ENCODE measurements at places on chromosomes 7 and 10. TPM values are rescaled to one million over a fixed set of nuclear protein-coding genes. Genes with fewer than 3 reads are reported as not detected.

The ZNF488 gene
- 2.6 TPM for total RNA-seq

The FAM25G gene
- not detected for total RNA-seq

DNA sequence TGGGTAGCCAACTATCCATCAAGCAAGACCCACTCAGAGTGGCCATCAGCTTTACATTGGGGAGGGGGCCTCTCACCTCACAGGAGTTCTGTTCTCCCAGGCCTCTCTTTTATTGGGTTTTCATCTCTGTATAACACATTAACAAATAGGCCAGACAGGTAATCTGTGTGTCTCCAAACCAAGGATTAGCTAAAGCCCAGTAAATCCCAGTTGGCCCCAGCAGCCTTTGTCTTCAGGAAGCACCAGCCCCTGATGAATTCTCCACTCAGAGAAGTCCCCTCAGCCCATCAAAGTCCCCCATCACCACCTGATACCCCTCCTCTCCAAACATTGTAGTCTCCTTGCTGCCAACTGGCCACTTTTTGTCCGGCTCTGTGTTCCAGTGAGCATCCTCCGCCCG, 16.9 kb upstream of the SLF2 start:
- no peak for DNase-seq

GRCh38 chr10:58026036-58026435, 241.7 kb downstream of the IPMK start:
- no peak for DNase-seq

DNA sequence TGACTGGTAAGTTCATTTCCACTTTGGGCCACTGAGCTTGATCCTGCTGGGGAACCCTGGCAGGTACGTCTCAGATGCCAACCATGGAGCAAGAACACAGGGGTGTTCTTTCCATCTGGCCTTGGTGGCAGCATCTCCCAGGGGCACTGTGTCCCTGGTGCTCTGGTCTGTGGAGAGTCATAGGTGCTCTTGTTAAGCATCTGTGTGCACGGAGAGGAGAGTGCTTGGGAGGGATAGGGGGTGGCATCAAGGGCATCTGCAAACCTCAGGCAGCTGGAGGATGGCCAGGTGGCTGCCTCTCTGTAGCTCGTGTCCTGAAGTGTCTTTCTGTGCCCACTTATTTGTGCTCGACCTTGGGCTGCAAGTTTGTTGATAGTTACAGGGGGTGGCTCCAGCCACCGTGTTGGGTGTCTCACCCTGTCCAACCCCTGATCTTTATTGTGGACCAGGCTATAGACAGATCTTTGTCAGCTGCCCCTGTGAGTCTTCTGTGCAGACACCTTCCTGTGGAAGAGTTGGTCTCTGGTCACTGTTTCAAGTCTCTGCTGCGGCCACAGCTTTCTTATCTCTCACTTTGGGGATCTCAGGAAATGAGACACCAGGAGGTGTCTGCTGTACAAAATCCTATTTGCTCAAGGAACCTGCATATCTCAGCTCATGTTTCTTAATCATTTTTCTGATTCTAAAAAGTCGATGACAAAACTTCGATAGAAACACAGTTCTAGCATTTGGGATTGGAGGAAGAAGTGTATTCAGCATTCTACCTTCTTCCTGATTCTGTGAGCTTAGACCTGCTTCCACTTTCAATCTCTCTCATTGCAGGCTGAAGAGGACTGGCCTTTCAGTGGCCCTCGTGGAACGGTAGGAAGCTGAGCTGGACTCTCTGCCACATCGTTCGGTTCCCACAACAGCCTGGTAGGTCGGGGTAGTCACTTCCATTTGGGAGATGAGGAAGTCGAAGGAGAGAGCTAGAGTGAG, 17.2 kb upstream of the GIMAP8 start:
- DNase-seq: no peak

DNA sequence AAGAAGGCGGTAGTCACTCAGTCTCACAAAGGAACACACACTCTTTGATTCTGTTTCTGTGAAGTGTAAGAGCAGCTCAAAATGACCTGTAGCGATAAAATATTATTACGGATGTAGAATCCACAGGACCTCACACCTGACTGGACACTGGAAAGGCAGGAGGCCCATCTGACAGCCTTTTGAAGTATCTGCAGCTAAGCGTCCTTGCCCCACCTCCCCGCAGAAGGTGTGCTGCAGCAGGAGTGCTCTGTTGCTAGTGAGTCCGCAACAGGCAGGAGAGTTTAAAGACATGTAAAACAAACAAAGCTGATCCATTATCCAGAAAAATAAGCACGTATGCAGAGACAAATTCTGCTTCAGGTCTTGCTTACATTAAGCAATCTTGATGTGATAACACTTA, 355.5 kb downstream of the GPR158 start:
- DNase-seq: no peak

Data from A172 (cell line).